Hepatocyte (in vitro differentiated cells): ENCODE measurements at places on chromosomes 2 and 18. TPM values are rescaled to one million over a fixed set of nuclear protein-coding genes. Genes with fewer than 3 reads are reported as not detected.

TFPI gene
- 104 and 122 TPM in 2 replicates for total RNA-seq

DNA sequence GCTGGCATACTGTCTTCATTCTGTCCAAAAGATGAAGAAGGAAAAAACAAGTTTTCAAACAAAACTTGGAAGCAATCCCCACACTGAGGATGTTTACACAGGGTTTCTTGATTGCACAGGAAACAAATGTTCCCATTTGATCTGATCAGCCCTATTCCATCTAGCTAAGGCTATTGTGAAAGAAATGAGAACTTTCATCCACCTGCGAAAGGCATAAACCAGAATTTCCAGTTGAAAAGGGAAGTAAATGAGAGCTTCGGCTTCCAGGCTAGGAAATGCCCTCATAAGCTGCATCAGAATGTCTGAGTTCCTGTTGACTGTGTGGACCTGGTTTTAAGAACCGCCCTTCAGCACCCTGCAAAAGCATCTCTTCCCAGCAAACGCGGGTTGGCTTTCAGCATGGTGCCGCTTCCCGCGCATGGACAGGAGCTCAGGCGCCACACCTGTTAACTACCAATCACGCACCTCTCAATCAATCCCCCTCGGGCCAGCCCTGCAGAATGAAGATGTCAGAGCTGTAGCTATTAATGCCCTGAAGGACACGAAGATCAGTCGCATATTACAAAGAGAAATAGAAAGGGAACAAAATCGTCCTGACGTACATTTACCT, 850.4 kb downstream of the GALR1 start:
- no peak overlapping the region for H3K27ac ChIP-seq
- H3K4me3 ChIP-seq, result no peak overlapping the region
- no peaks in the 10 kb centered on the region for H3K27me3 ChIP-seq
- H3K36me3 ChIP-seq, result no peaks in the 10 kb centered on the region
- H3K4me1 ChIP-seq, result no peaks in the 10 kb centered on the region

LHCGR gene
- total RNA-seq, result not detected in 2 replicates

DNA sequence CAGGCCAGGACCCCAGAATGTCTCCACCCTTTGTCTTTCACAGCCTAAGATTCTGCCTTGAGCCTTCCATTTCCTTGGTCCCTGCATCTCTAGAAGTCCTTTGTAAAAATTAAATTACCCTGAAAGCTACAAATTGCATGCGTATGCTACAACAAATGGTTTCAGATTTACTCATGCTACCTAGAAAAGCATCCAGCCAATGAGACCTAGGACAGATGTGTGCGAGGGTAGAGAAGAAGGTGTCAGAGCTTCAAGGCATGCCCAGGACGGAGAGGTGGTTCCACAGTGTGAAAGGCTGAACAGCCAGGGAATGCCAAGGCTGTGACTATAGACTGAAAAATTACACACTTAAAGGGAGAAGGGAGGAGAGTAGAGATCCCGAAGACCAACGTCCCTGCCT, 40.2 kb downstream of the CCBE1 start:
- H3K4me3 ChIP-seq, result no peak overlapping the region
- H3K4me1 ChIP-seq, result peaks cover 12% of the 10 kb centered on the region
- H3K27ac ChIP-seq, result no peak overlapping the region
- H3K36me3 ChIP-seq, result no peaks in the 10 kb centered on the region

GRCh38 chr2:169462896-169463695, 16.2 kb upstream of the BBS5 start:
- no peaks in the 10 kb centered on the region for H3K4me1 ChIP-seq
- no peaks in the 10 kb centered on the region for H3K36me3 ChIP-seq
- H3K27ac ChIP-seq, result no peak overlapping the region
- no peak overlapping the region for H3K4me3 ChIP-seq

DNAJC5G gene
- total RNA-seq, result not detected in 2 replicates

ASPRV1 gene
- 0.24 and 0.73 TPM in 2 replicates for total RNA-seq

EPHA4 gene
- 36.8 and 39.0 TPM in 2 replicates for total RNA-seq

- H3K27me3 ChIP-seq, result no peaks in the 10 kb centered on the region
- H3K4me1 ChIP-seq, result no peaks in the 10 kb centered on the region
- no peak overlapping the region for H3K27ac ChIP-seq
Observed at GRCh38 chr2:225691711-225692110, 292.2 kb downstream of the NYAP2 start.

DNA sequence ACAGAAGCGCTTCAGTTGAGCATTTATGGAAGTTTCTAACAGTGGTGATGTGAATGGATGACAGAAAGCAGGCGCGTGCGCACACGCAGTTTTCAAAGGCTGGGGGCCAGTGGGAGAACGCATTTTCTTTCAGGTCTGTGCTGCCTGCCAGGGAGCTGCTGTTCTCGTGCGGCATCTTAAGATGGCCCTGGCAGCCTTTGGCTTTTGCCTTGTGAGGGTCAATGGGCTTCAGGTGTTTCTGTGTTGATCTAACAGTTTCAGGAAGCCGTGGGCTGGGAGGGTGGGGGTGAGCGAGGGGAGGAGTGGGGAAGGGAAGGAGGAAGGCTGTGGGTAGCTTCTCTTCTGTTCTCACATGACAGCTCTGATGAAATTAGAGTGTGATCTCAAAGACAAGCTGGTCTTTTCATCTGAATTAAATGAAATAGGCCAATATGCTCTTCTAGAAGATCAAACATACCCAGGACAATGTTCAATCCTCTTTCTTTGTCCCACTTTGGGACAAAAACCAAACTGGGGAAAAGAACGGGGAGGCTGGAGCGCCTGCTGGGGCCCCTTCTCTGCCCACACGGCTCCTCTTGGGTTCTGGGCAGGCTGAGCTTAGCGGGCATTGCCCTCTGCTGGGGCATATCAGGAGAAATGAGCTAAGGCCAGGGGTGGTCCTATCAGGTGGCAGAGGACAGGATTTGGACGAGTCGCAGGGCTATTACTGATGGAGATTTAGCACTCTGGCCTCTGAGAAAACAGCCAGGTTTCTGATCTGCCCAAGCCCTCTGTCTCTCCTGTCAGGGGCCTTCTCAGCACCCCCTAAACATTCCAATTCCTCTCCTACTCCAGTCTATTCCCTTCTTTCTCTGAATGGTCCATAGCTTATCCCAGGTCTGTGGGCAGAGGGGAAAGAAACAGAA, 126.2 kb upstream of the LGALSL start:
- DNase-seq, result peak; percentile 30
- H3K27ac ChIP-seq, result no peak overlapping the region
- no peak overlapping the region for H3K4me3 ChIP-seq

DNA sequence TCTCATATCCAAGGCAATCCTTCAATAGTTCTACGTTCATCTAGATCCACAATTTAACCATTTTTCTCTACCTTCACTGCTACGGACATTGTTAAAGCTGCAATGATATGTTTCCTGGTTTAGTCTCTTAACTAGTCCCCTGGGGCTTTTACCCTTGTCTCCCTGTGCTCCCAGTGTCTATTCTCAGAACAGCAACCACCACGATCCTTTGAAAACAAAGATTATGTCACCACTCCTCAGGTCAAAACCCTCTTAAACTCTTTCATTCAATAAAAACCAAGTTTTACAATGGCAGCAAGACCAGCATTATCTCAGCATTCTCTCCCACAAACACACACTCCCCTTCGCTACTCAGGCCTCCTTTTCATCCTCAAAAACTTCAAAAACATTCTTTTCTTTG, 298.2 kb upstream of the CHST9 start:
- no peak for DNase-seq
- H3K36me3 ChIP-seq, result no peaks in the 10 kb centered on the region
- no peak overlapping the region for H3K4me3 ChIP-seq
- peak overlapping the region; percentile 3 for H3K27ac ChIP-seq
- peaks cover 9% of the 10 kb centered on the region for H3K4me1 ChIP-seq

- no peak overlapping the region for H3K4me3 ChIP-seq
- H3K4me1 ChIP-seq, result no peaks in the 10 kb centered on the region
- H3K27me3 ChIP-seq, result no peaks in the 10 kb centered on the region
- no peak for DNase-seq
Observed at GRCh38 chr2:33373986-33374385, 102.5 kb upstream of the RASGRP3 start.

- no peaks in the 10 kb centered on the region for H3K36me3 ChIP-seq
- no peaks in the 10 kb centered on the region for H3K4me1 ChIP-seq
- H3K27me3 ChIP-seq, result no peaks in the 10 kb centered on the region
- no peak overlapping the region for H3K27ac ChIP-seq
- DNase-seq, result no peak
Observed at GRCh38 chr18:11066038-11066437, 83.3 kb downstream of the PIEZO2 start.

DNA sequence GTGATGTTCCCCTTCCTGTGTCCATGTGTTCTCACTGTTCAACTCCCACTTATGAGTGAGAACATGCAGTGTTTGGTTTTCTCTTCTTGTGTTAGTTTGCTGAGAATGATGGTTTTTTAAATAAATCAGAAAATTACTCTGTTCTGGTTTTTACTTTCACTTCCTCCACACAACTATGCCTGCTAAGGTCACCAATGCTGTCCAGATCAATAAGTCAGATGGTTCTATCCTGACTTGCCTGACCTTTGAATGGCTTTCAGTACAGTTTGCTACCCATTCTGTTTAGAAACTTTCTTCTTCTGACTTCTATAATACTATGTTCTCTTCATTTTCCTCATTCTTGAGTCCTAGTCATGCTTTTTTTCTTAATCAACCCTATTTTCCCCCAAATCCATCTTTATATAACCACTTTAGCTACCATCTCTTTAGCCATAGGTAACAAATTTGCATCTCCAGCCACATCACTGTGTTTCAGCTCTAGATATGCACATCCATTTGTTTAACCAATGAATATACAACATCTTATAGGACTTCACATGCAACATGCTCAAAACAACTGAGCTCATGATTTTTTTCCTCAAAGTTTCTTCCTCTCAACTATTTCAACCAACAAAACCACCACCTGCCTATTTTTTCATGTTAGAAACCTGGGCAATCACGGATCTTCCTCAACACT, 58.8 kb upstream of the SLC38A11 start:
- H3K27ac ChIP-seq, result no peak overlapping the region
- no peaks in the 10 kb centered on the region for H3K27me3 ChIP-seq
- H3K4me3 ChIP-seq, result no peak overlapping the region
- no peak for DNase-seq

DNA sequence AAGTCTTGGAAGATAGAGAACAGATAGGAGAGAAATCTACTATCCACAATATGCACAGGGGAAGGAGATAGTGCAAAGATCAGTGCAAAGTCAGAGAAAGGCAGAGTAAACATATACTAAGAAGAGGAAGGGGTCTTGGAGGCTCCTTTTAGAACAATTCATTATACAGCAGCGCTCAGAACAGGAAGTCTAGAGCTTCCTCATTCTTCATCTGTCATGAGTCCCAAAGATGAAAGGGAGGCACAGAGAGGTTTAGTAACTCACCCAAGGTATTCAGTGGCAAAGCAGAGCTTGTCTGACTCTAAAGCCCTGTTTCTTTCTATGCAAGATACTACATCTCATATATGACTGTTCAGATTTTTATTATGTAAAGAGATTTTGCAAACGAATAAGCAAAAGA, 1.4 kb downstream of the SP110 start:
- H3K36me3 ChIP-seq, result no peaks in the 10 kb centered on the region
- peaks cover 5% of the 10 kb centered on the region for H3K4me1 ChIP-seq
- DNase-seq, result no peak
- H3K27ac ChIP-seq, result no peak overlapping the region

GRCh38 chr2:175490360-175490791, 308.9 kb upstream of the ATP5MC3 start:
- no peaks in the 10 kb centered on the region for H3K36me3 ChIP-seq
- no peak for DNase-seq
- H3K27ac ChIP-seq, result peak overlapping the region; percentile 58

DNA sequence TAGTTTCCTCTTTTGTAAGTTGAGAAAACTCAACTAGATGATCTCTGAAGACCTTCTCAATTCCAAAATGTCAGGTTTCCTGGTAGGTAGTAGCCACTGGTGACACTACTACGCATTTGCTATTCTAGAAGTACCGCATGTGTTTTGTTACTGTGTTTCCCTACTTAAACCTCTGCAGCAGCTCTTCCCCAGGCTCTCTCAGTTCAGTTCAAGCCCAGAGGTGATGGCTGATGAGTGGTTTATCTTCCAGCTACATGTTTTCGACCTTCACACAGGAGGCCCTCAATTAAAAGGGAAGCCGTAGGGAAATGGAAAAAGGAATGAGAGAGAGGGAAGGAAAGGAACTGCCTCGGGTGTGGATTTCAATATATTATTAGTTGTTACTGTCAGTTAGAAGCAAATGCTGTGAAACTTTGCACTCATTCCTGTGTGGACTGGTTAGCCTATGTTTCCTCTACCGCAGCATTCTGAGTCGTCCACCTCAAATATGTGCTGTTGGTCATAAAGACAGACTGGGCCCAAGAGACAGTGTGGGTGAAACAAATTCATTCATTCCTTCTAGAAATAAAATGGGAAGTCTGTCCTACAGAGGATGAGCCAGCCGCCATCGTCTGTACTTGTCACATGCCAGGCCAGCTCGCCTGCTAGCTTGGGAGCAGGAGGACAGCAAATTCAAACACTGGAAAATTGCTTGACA, 455.2 kb upstream of the RAB12 start:
- H3K36me3 ChIP-seq, result no peaks in the 10 kb centered on the region
- no peak for DNase-seq
- H3K4me3 ChIP-seq, result no peak overlapping the region
- H3K27me3 ChIP-seq, result no peaks in the 10 kb centered on the region

HNMT gene
- 26.3 and 39.7 TPM in 2 replicates for total RNA-seq

OSBPL6 gene
- total RNA-seq, result 3.0 and 3.9 TPM in 2 replicates

PAX3 gene
- not detected in 2 replicates for total RNA-seq

DNA sequence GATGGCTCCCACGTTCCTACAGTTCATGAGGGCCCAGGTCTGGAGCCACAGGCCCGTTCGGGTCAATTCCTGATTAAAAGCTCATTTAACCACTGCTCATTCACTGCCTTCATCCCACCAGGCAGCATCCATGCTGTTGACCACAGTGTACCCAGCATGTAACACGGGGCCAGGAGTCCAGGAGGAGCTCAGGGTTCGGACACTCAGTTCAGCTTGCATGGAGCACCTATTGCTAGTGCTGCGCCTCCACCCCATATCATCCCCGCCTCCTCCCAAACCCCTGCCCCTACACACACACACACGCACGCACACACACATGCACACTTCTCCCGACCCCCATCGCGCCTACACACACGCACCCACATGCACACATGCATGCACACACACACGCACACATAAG, 72.9 kb upstream of the SNTG2 start:
- no peak for DNase-seq
- H3K27me3 ChIP-seq, result peaks cover 9% of the 10 kb centered on the region
- H3K27ac ChIP-seq, result no peak overlapping the region
- no peak overlapping the region for H3K4me3 ChIP-seq

DNA sequence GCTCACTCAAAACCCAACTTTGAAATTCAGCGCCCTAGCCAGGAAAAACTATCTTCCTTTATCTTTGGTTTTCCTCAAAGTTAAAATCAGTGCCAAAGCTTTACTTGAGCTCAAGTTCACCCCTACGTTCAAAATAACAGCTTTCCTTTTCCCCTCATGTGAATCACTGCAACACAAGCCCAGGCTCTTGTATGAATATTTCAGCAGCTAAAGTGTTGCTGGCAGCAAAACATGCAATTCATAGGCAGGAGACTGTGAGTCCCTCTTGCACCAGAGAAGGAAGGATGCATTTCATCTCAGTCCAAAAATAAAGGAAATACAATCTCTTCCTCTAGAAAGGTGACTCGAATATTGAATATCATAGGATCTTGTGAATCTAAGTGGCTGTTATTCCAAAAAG, 461.3 kb upstream of the SOX11 start:
- H3K36me3 ChIP-seq, result no peaks in the 10 kb centered on the region
- H3K27ac ChIP-seq, result no peak overlapping the region
- DNase-seq, result no peak
- H3K4me3 ChIP-seq, result no peak overlapping the region
- H3K4me1 ChIP-seq, result no peaks in the 10 kb centered on the region
